ENCODE measurements at places on chromosomes 13 and 19.

DNA sequence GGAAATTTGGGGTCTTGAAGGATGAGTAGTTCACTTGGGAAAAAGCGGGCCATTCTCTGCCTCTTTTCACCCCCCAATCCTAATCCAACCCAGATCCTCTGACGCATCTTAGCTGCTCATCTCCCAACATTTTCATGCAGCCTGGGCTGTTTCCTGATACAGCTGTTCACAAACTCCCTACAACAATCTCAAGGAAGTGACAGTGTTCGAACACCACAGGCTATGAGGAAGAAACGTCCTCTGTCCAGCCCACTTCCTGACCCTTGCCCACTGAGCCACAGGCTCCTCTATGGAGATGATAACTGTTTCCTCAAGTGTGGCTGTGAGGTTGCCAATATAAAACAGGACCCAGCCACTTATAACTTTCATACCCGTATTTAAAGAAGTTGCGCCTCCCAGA is 16.2 kb downstream of the LMTK3 start:
- DNase-seq, result no peak

- DNase-seq, result no peak
Measured at GRCh38 chr13:20342311-20342710, 110.2 kb upstream of the GJB6 start.

DNA sequence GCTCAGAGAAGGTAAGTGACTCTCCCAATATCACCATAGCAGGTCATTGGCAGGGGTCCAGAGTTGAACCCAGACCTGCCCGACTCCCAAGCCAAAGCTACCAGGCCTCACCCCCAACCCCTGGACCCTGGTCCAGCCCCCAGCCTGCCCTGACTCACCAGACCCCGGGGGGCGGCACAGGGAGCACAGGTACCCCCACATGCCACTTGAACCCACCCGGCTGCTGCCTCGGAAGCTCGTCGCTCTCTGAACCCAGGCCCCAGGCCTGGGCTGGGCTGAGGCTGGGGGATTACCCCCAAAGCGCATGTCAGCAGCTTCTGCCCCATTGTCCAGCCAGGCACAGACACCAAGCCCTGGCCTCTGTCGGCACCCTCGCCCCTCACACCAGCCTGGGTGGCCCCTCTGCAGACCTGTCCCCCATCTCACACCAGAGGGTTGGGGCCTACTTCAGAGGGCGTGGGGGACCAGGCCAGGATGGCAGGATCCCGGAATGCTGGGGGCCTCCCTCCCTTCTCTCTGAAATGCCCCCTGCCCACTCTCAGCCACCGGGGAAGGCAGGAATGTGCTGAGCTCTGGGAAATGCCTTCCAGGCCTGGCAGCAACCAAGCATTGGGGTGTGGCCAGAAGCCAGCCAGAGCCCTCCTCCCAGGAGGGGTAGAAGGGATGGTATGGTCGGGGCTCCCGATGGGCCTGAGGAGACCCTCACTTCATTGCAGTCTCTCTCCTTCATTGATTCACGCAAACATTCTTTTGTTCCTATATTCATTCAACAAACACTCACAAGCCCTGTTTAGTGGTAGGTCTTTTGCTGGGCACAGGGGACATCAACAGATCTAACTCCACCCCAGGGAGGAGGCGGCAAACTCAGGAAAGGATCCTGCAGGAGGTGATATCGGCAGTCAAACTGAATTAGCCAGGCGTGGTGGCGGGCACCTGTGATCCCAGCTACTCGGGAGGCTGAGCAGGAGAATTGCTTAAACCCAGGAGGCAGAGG is 1.7 kb upstream of the PRX start:
- no peak for DNase-seq

GRCh38 chr13:98520674-98521449 is 56.0 kb downstream of the STK24 start:
- no peak for DNase-seq

DNA sequence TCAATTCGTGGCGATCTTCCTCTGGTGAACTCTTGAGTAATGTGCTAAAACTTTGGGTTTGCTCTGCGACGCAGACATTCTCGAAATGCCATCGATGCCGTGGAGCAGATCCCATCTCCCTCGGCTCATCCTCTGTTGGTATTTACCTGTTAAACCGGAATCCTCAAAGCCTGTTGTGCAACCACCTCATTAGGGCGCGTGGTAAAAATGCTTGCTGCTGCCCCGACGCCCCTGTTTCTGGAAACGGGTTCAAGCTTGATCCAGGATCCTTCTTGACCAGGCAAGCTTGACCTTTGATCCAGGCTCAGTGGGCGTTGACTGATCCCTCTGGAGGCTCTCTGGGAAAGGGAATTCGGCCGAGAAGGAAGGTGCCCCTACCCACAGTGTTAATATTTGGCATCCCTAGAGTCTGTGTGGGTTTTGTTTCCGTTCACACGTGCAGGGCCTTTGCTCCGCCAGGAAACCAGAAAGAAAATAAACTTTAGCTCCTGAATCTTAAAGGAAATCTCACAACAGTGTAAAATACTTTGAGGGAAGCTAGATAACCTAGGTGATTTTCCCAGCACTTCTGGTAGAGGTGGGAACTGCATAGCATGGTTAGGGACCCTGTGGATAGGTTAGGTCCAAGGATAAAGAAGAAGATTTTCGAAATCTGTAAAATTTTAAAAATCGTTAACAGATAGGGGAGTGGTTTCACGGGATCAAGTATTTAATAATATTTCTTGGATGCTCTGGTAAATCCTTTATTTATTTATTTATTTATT is 1.1 kb downstream of the LSM14A start:
- peak; percentile 3 for DNase-seq

- no peak for DNase-seq
Measured at GRCh38 chr19:4183967-4184717, 1.7 kb downstream of the ANKRD24 start.

DNA sequence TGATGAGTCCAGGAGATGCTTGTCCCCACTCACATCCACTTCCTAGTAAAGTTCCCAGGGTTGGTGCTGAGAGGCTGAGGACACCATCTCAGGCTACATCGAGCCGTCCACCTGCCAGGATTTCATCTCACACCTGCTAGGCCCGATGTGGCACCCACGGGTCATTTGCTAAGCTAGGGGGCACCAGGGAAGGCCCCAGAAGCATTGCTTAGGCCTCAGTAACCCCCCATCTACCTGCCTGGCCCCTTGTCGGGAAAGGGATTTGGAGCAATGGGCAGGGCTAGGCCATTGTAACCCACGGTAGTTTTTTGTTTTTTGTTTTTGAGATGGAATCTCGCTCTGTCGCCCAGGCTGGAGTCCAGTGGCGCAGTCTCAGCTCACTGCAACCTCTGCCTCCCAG is 51.8 kb downstream of the F2RL3 start:
- no peak for DNase-seq

- DNase-seq, result no peak
Measured at GRCh38 chr19:329876-330275, 14.7 kb downstream of the MIER2 start.

DNA sequence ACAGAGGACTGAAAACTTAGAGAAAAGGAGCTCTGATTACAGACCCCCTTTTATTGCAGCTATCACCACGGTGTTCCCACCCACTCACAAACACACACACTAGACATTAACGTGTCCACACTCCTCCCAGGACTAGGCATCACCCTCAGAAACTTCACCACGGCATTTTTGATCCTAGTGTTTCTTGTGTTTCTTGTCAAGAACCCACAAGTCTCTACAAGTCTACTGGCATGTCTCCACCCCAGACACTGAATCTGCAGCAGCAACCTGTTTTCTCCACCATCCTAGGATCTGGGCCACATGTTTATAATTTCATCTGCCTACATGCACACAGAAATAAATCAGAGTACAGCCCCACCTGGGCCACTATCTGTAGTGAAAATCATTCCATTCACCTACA is 4.3 kb downstream of the ZNF486 start:
- no peak for DNase-seq

GRCh38 chr13:98539666-98540065 is 37.2 kb downstream of the STK24 start:
- no peak for DNase-seq

DNA sequence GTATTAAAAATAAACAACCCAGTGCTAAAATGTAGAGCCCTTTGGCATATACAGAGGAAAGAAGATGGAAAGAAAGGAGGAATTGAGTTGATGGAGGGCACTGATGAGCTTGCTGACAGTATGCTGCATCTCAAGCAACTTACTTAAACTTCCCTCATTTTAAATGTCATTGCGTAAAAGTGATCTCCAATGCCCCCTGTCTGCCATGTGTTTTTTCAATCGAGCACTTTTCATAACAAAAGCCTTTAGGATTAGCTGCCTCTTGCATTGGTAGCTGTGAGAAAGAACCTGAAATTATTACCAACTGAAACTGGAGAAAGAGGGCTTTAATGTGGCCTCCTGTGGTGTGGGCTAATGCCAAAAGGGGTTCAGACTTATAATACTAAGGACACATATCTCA is 541.6 kb downstream of the SUCLA2 start:
- no peak for DNase-seq

- no peak for DNase-seq
Measured at GRCh38 chr13:29903996-29904395, 53.6 kb upstream of the UBL3 start.

Measured in stimulated activated CD4-positive, alpha-beta T cell treated with anti-CD3 and anti-CD28 coated beads, Interleukin-4, amount 100 ng/mL, for 4 hours (primary cell).